ENCODE measurements at places on chromosomes 6 and 20.

GRCh38 chr20:20611167-20611566, 101.3 kb downstream of the RALGAPA2 start:
- no peak for DNase-seq

DNA sequence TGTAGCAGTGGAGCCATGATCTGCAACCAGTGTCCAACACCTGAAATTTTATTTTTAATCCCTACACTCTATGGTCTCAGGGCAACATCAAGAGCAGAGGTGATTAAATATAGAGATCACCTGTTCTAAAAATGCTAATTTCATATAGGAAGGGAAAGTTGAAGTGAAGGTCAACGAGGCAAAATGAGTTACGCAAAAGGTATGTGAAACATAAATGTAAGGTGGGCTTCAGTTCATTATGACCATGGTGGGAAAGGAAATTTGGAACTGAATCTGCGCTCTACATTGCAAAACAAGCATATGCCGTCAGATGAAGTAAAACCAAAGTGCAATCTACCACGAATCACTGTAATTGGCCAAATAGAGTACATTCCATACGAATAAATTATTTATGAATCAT, 35.2 kb upstream of the STMND1 start:
- DNase-seq: no peak

DNA sequence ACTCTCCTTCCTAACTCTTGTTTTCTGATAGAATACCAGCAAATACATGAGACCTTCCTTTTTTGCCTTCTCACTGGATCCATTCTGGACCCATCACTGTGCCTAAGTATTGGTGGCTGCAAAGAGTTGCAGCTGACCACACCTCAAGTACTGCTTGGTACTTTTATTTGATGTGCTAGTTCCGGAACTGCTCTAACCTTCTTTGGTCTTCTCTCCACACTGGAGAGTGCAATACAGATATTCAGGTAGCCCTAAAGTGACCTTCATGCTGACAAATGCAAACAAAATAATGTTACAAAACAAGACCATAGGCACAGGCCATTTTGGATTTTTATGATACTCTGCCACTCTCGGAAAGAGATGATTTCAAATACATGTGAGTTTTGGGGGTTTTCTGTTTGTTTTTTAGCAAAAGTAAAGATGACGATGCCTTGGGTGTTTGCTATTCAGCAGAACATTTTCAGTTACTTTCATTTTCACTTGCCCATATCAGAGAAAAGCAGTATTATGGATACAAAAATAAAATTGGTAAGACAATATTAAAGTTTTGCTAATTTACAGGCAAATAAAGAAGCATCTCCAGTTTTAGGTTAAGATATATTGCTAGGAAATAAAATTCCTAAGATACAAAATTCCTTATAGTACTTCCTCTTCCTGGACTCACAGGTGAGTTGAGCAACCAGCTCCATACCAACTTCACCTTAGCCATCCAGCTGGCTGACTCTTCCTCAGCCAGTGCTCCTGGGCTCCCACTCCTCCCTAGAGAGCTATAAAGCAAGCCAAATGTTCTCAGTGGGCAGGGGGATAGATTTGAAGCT, 42.0 kb downstream of the PTPRK start:
- no peak for DNase-seq

- no peak for DNase-seq
Observed at GRCh38 chr6:4965562-4966389, 38.1 kb downstream of the RPP40 start.

DNA sequence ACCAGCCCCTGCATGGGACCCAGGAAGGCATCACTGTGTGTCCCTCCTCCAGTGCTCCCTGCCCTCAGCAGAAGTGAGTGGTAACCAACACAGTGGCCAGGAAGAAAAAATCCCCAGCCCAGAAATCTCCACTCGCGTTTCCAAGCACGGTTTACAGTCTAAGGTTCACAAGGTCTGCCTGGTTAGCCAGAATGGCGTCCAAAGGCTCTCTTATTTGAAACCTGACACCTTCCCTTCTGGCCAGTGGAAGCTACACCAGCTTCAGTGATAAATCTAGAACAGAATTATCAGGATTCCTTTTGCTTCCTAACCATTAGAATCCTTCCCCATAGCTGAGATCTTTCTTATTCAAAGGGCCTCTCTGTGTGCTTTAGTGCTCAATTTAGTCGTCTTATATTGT, 9.2 kb downstream of the LY86 start:
- DNase-seq: no peak

GRCh38 chr6:70708448-70708847, 40.8 kb downstream of the SMAP1 start:
- DNase-seq: no peak

DNA sequence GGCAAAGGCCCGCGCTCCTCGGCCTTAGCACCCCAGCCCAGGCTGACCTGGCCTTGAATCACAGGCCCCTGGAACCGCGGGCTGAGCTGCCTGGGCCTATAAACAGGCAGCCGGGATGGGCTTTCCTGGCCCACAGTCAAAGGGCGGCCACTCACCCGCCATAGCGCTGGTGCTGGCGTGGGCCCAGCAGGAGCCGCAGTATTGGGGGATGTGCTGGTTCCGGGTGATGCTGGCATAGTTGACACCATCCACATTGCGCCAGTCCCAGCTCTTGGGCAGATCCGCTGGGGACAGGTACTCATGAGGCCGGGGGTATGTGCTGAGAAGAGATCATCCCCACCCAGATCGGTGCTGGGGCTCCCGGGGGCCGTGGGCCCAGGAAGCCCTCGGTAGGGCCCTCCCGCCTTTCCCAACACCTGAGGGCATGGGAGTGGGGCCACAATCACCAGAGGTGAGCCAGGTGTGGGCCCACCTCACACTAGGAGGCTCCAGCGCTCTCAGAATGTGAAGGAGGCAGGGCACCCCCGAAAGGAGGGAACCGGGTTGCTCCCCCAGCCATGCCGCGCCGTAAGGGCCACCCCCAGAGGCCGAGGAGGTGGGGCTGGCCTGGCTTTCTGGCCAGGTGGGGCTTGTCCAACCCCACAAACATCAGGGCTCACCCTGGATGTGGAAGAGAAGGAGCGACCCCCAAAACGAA, 739 bp downstream of the CTSZ start:
- no peak for DNase-seq

DNA sequence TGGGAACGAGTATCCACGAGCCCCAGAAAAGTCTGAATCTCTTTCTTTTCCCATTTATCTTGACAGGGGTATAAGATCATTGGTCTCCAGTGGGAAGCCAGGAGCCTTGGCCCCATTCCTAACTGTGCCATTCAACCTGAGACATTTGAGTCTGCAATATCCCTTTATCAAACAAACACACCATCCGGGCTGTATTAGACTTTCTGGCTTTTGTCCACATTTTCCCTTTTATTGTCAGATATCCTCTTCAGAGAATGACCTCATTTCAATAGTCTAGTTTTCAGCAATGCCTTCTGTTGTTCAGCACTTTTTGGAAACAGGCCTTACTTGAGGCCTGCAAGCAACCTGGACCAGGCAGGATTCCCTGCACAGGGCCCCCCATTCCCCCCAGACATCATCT, 15.7 kb downstream of the BPIFA1 start:
- no peak for DNase-seq

- no peak for DNase-seq
Observed at GRCh38 chr6:47836046-47836445, 54.2 kb downstream of the OPN5 start.
